ENCODE measurements at places on chromosomes 6 and 20. TPM values are rescaled to one million over a fixed set of nuclear protein-coding genes. Genes with fewer than 3 reads are reported as not detected.

The WFDC8 gene
- not detected for total RNA-seq

The ZC2HC1B gene
- total RNA-seq: not detected

The OOEP gene
- not detected for total RNA-seq

The CST11 gene
- not detected for total RNA-seq

The SNAI1 gene
- 10.4 TPM for total RNA-seq

DNA sequence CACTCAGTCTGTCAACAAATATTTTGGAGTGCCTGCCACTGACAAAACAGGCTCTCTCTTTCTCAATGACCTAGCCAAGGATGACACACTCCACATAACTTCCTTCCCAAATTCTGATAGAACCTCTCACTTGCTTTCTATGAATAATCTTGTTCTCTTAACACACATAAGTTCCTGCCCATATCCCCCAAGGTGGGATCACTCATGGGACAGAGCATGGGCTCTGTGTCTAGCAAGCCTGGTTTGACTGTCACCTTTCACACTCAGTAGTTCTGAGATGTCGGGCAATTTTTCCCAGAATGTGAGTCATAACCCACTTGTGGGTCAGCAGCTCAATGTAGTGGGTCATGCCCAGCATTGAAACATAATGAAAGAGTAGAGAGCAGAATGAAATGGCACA is 78.1 kb downstream of the LRFN2 start:
- DNase-seq: no peak

DNA sequence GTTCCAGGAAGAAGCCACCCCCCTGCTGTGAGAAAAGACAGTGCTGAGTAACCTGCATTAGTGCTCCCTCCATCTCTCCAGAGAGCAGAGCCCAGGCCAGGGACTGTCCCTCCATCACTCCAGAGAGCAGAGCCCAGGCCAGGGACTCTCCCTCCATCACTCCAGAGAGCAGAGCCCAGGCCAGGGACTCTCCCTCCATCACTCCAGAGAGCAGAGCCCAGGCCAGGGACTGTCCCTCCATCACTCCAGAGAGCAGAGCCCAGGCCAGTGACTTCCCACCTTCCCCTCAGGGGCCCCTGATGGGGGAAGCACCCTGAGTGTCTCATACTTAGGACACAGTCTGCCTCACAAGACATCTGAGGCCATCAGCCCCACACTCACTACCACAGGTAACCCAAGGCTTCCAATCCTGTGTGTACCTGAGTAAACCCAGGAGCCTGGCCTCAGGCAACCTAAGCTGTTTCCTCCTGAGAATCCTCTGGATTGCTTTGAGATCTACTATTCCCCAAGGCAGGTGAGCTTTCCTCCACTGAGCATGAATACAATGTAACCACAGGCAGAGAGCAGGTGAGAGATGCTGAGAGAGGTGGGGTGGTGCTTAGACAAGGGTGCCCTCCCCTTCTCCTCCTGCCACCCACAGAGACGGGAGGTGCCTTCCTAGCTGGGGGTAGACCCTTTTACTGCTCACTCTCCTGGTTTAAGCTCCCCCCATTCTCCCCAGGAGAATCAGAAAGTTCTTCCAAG is 4.9 kb downstream of the TBXT start:
- DNase-seq: no peak

- no peak for DNase-seq
Observed at GRCh38 chr20:50152394-50153152, 950 bp downstream of the PEDS1 start.

- DNase-seq: no peak
Observed at GRCh38 chr6:583635-584034, 73.3 kb downstream of the HUS1B start.

GRCh38 chr6:89985751-89986493 is 91.7 kb downstream of the GJA10 start:
- no peak for DNase-seq

- no peak for DNase-seq
Observed at GRCh38 chr6:49082611-49083010, 380.4 kb downstream of the MMUT start.

GRCh38 chr20:49344140-49344539 is 66.3 kb upstream of the ZNFX1 start:
- DNase-seq: no peak
